T-helper 1 cell (primary cell): ENCODE measurements at places on chromosomes 7 and 10.

DNA sequence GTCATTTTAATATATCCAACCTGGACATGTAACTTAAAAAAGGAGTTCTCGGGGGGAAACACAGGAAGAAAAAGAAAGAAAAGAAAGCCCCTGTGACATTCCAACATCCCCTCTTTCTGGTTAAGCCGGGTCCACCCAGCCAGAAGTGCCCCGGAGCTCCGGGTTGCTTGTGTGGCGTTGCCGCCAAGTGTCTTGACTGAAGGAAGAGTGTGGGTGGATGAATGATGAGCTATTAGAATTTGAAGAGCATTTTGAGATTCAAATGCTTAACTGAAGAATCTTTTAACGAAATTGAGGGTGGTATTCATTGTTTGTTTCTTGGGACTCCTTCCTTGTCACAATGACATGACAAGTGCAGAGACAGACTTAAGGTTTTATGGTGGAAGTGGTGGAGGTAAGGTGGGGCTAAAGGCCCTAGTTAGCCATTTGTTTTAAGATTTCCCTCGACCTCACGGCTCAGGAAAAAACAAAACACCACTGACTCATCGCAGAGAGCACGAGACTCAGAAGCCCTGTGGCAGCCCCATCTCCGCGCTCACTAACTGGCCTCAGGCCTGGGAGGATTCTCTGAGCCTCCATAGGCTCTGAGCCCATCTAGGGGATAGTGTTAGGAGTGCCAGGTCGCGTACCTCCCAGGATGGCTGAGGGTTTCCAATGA is 1.8 kb upstream of the GLI3 start:
- no peak for DNase-seq

DNA sequence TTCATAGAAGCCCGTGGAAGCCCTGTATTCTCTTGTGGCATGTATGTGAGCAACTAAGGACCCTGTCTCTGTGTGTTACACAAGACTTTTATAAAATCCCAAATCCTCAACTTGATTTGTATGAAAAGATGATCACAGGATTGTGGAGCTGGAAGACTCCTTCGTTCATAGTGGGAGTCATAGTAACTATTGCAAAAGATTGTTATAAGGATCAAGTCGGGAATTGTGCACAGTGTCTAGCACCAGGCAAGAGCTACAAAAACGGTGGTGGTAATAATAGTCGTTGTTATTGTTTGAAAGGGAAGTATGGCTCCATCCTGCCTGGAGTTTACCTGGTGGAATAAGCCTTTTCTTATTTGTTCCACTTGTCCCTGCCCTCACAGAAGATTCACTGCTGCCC is 42.8 kb upstream of the MTURN start:
- no peak for DNase-seq

DNA sequence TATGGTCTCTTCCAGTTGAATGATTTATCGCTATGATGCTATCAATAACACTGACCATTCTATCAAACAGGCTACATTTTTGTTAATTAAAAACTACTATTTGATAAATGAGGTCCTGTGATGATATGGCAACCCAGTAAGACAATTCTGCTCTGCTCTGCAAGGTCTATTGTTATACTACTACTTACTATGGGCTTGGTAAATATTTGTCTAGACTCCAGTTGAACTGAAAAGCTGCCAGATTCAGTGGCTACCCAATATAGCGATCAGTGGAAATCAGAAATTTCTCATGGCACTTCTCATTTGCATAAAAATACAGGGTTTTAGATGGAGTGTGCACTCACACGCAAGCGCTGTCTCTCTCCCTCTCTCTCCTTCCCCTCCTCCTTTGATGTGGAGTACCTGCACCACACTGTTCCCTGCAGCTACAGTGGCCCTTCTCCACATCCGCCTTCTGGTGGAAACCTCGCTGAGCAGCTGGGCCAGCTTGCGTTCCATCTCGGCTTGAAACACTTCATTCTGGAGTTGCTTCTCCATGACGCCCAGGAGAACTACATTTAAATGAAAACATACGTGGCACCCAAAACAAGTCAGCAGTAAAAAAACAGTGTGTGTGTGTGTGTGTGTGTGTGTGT is 77.9 kb downstream of the KIAA1549 start:
- DNase-seq: peak; percentile 87

DNA sequence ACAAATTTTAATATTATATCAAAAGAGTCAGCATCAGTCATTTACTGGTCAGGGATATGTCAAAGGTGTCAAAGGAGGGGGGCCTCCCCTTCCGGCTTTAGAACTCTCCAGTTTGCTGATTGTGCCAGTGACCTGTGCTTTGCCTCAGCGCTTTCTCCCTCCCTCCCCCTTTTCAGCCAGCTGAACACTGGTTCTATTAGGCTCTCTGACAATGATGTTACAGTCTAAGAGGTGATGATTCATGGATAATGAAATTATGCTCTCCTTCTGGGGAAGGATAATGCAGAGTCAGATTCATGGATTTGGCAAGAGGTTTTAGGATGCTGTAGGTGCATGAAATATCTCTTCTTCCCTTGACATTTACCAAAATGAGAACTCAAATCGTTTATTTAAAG is 6.1 kb downstream of the LRRTM3 start:
- DNase-seq: no peak

DNA sequence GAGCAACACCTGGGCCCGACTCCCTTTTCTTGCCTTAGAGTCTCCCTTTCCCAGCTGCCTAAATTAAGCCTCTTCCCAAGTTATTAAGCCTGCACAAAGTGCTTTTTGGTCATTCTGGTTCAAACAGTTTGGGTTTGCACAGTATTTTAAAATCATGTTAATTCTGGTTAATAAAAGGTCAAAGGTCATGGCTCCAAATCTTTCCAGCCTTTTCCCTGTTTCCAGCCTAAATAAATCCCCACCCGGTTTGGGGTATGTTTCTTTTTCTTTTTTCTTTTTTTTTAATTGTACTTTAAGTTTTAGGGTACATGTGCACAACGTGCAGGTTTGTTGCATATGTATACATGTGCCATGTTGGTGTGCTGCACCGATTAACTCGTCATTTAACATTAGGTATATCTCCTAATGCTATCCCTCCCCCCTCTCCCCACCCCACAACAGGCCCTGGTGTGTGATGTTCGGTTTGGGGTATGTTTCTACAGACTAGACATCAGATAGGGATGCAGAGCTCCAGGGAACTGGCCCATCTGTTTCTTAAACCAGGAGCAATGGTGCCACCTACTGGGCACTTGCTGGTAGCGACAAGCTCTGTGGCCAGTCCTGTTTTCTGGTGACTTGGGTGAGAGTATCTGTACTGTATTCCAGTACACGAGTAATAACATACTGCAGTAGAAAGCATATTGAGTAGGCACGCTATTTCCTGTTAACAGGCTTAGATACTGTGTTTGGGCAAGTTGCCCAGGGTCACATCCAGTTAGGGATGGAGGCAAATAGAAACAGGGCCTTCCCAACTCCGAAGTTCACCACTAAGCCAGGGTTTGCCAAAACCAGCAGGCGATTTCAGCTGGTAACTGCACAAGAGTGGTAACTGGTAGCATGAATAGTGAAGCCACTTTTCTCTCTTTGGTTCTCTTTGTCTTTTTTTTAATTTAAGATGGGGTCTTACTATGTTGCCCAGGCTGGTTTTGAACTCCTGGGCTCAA is 60.6 kb upstream of the TRIM8 start:
- peak; percentile 80 for DNase-seq

GRCh38 chr10:119973281-119973680 is 80.8 kb downstream of the SEC23IP start:
- no peak for DNase-seq
